Fibroblast of skin of left biceps (primary cell): ENCODE measurements at places on chromosomes 1 and 21.
A peak's percentile ranks its signal among the peaks of the same experiment; 100 is the strongest.

- DNase-seq: no peak
Measured at GRCh38 chr1:5711956-5712645, 280.1 kb downstream of the NPHP4 start.

DNA sequence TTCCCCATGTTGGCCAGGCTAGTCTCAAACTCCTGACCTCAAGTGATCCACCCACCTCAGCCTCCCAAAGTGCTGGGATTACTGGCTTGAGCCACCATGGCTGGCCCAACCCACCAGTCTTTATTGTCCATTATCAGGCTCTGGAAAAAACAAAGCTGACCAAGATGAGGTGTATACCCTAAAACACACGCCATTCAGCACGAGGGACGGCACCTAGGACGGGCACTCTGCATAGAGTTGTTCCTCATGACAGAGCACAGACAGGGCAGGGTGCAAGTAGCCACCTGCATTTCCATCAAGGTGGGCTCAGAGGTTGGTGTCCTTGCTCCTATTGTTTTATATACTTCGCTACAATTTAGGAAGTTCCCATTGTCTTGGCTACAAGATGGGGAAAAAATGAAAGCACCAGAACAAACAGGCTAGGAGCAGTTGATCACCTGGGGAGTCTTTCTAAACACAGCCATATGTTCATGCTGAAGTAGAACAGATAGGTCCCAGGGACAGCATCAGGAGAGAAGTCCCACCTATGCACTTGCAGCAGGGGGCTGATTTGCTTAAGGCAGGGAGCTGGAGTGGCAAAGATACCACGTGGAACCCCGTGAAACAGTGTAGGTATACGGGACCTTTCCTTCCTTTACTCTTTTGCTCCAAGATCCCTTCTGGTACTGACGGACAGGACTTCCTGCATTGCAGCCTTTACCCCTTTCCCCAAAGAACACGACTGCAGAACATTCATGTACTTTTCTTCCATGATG lies 4.5 kb downstream of the KRTCAP2 start:
- DNase-seq: no peak

DNA sequence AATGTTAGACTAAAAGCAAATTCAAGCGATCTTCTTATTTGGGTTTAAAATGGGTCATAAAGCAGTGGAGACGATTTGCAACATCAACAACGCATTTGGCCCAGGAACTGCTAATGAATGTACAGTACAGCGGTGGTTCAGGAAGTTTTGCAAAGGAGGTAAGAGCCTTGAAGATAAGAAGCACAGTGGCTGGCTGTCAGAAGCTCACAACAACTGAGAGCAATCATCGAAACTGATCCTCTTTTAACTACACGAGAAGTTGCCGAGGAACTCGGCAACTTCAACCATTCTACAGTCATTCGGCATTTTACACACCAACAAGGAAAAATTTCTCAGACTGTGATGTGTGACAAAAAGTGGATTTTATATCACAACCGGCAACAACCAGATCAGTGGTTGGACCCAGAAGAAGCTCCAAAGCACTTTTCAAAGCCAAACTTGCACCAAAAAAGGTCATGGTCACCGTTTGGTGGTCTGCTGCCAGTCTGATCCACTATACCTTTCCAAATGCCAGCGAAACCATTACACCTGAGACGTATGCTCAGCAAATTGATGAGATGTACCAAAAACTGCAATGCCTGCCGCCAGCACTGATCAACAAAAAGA lies 47.9 kb downstream of the ASH1L start:
- DNase-seq: no peak

DNA sequence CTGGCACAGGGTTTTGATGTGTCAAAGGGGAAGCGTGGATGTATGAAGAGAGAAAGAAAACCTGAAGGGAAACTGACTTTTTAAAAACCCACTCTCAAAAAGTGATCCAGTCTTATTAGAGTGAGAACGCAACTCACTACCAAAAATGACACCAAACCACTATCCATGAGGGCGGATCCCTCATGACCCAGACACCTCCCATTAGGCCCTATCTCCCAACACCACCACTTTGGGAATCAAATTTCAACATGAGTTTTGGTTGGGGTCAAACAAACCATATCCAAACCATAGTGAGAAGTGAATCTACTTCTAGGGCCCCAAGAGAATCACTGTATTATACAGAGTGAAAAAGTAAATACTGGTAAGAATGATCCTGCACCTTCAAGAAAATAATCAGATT lies 53.5 kb downstream of the FNBP1L start:
- no peak for DNase-seq

DNA sequence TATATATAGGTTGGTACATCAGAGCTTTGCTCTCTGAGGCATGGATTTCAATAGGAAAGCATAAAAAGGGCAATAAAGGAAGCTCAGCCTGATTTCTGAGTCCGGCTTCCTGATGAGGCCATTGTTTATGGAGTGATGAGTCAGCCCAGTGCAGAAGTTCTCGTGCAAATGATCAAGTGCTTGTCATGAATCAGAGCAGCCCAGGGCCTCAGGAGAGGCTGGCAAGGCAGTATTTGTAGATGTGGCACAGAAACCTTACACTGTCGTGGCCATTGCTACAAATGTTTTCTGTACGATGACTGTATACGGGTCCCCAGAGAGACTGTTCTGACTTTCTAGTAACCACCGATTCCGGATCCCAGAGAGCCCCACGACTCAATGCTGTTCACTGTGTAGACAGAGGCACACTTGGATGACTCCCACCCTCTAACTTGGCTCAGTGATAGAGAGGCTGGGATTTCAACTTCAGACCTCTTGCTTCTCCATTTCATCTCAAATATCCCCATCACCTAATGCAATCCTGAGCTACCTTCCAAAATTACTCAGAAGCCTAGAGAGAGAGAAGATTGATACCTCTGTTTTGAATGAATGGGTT lies 26.8 kb downstream of the UMODL1 start:
- peak; percentile 81 for DNase-seq

DNA sequence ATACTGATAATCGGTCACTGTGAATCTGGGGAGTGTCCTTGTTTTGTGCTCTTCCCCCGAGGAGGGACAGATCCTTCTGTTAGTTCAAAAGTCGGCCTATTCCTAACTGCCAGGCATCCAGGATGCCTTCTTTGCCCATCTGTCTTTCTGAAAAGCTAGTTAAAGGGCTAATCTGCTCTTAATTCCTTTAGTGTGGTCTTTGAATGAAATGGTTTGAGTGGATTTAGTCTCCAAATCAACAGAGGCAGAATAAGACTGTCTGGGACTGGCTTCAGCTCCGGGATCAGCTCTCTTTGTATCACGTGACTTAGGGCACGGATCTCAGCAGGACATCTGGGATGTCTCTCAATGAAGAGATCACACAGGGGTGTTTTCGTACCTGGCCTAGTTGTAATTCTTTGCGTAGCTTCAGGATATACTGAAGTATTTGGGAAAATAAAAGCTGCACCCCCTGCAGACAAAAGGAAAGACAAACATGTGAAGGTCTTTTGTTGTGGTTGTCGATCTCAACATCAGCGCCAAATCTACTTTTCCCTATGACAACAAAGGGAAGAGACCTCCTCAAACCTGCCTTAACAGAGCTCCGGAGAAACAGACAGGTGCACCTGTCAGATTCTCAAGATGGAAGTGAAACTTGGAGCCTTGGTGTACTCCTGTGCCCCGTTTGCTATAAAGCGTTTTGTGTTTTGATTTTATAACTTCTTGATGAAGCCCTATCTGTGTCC lies 97.9 kb downstream of the ERG start:
- no peak for DNase-seq

- DNase-seq: peak; percentile 58
Measured at GRCh38 chr1:198577444-198577843, 37.0 kb upstream of the ATP6V1G3 start.

- no peak for DNase-seq
Measured at GRCh38 chr21:25578056-25578961, 29.0 kb downstream of the MRPL39 start.

GRCh38 chr1:43621861-43622260 lies 28.1 kb upstream of the KDM4A start:
- DNase-seq: no peak

GRCh38 chr1:229621663-229622062 lies 4.3 kb downstream of the TAF5L start:
- DNase-seq: no peak

GRCh38 chr1:203690730-203691129 lies 64.1 kb downstream of the ATP2B4 start:
- DNase-seq: no peak

- no peak for DNase-seq
Measured at GRCh38 chr1:46587069-46587468, 17.0 kb downstream of the MKNK1 start.

GRCh38 chr1:114651893-114652292 lies 18.0 kb downstream of the DENND2C start:
- no peak for DNase-seq

DNA sequence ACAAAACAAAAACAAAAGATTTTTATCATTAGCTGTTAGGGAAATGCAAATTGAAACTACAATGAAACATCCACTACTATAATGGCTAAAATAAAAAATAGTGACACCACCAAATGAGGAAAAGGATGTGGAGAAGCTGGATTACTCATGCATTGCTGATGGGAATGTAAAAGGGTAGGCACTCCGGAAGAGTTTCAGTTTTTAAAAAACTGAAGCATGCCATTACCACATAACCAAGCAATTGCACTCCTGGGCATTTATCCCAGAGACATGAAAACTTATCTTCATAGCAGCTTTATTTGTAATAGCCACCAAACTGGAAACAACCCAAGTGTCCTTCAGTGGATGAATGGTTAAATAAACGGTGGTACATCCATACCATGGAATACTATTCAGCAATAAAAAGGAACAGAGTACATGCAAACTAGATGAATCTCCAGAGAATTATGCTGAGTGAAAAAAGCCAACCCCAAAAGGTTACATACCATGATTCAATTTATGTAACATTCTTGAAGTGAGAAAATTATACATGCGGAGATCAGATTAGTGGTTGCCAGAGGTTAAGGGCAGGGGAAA lies 14.5 kb upstream of the CFAP298 start:
- no peak for DNase-seq

- DNase-seq: peak; percentile 77
Measured at GRCh38 chr21:26116456-26117011, 54.0 kb downstream of the APP start.

DNA sequence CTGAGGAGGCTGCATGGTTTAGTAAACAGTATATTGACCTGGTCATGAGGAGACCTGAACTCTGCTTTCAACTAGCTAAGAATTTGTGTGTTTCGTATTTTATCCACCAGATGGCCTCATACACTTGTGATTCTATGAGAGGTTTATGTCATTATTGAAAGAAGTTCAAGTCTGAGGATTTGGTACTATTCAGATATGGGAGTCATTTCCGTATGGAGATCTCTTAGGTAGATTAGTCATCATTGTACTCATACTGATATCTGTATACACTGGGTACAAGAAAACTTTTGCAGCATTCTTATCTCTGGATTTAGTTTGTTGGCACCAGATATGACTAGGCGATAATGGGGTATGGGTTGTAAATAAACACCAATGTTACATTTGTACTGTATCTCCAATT lies 26.6 kb downstream of the ATF6 start:
- DNase-seq: peak; percentile 69

GRCh38 chr21:43923391-43923790 lies 58.4 kb downstream of the AGPAT3 start:
- DNase-seq: no peak

- DNase-seq: no peak
Measured at GRCh38 chr1:3858231-3858981, 1.1 kb downstream of the DFFB start.

DNA sequence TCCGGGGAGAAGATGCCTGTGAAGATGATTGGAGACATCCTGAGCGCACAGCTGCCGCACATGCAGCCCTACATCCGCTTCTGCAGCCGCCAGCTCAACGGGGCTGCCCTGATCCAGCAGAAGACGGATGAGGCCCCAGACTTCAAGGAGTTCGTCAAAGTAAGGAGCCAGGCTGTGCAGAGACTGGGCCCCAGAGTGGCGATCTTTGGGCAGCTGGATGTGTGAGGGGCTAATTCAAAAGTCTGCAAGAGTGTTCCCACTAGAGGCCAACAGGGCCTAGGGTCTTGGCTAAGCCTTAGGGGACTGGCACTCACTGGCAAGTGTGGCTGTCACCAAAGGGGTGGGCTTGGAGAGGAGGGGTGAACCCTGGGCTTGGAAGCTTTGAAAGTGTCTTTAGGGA lies 50.4 kb downstream of the ATP5PO start:
- no peak for DNase-seq

GRCh38 chr1:118588566-118588965 lies 399.6 kb downstream of the TBX15 start:
- DNase-seq: no peak

GRCh38 chr1:85502171-85502570 lies 37.2 kb upstream of the DDAH1 start:
- DNase-seq: no peak

DNA sequence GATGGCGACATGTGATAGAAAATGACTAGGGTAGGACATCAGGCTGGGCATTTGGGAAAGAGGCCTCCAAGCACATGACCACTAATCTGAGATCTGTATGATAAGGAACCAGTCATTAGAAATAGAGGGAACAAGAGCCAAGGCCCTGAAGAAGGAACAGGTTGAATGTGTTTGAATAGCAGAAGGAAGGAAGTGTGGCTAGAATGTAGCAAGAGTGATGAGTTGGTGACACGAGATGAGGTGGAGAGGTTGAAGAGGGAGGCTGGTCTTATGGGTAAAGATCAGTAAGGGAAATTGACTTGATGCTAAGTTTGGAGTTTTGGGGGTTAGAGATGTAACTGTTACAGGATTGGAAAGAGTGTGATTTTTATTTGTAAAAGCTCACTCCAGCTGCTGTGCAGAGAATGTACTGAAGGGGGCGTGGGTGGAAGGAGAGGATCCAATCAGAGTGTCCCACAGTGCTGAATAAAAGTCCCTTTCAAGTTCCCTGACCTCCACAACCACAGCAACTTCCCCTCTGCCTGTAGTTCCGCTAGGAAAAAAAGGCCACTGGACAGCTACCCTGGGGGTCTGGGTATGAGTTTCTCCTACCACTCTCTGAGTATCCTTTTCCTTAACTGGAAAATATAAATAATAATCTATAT lies 295.0 kb downstream of the OMA1 start:
- DNase-seq: no peak

GRCh38 chr1:179283992-179284391 lies 9.6 kb upstream of the SOAT1 start:
- no peak for DNase-seq
